ENCODE measurements at places on chromosomes 2 and 18.

DNA sequence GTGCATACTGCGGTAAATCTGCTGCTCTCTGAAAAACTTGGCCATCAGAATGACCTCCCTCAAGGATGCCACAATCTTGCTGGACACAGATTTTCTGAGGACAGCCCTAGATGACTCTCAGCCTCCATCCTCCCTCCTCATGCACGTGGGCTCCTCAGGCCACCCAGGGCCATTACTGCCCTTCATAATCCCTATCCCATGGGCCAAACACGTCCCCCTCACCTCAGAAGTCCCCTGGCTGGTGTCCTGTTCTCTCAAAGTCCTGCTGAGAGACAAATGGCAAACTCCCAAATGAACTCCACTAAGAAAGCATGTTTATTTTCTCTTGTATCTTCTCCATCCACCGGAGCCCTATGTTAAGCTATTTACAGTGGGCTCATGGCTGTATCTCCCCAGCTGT lies 125.7 kb downstream of the MRO start:
- DNase-seq, result no peak

GRCh38 chr18:35306588-35307250 lies 16.7 kb upstream of the ZSCAN30 start:
- DNase-seq, result no peak

DNA sequence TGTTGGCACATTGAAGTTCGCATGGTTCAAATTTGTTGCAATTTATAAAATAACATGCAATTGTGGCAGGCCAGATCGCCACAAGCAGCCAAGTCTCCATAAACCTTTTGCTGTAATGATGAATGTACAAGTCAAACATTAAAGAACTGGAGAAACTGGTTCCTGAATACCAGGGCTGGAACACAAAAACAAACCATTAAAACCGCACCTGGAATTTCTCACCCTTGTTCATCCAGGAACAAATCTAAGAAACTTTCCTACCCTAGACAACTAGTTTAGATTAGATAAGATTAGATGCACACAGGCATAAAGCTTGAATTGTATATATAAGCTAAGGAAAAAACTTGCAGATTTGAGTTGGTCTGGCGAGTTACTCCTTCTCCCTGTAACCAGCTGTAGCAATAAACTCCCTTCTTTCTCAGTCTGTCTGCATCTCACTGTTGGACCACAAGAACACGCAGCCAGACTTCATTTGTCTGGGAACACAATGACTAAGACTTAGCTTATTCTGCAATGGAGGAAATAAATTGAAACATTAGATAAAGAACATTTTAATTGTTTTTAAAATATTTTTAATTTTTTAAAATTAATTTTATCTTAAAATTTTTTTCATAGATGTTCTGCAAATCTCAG lies 1835.5 kb upstream of the LRRTM1 start:
- no peak for DNase-seq

GRCh38 chr2:177245010-177245422 lies 19.5 kb downstream of the NFE2L2 start:
- no peak for DNase-seq

- DNase-seq, result peak; percentile 74
Measured at GRCh38 chr2:231393149-231394131, 2.1 kb upstream of the B3GNT7 start.
